ENCODE measurements at places on chromosomes 12 and 14.
A peak's percentile ranks its signal among the peaks of the same experiment; 100 is the strongest.

GRCh38 chr14:61671082-61671481 lies 24.2 kb upstream of the HIF1A start:
- no peak for DNase-seq

- no peak for DNase-seq
Measured at GRCh38 chr12:1435456-1435855, 158.9 kb downstream of the FBXL14 start.

GRCh38 chr12:3533703-3534386 lies 42.8 kb downstream of the PRMT8 start:
- no peak for DNase-seq

GRCh38 chr12:45477526-45477925 lies 252.0 kb upstream of the ARID2 start:
- DNase-seq, result no peak

- DNase-seq, result no peak
Measured at GRCh38 chr14:64675312-64675711, 28.9 kb upstream of the PLEKHG3 start.

- DNase-seq, result peak; percentile 44
Measured at GRCh38 chr12:6534945-6535696, 804 bp downstream of the GAPDH start.

GRCh38 chr12:67531051-67531450 lies 117.5 kb upstream of the DYRK2 start:
- no peak for DNase-seq

GRCh38 chr14:51684760-51685159 lies 33.0 kb downstream of the FRMD6 start:
- DNase-seq, result no peak

- DNase-seq, result no peak
Measured at GRCh38 chr14:87067591-87067990, 925.4 kb downstream of the GALC start.

DNA sequence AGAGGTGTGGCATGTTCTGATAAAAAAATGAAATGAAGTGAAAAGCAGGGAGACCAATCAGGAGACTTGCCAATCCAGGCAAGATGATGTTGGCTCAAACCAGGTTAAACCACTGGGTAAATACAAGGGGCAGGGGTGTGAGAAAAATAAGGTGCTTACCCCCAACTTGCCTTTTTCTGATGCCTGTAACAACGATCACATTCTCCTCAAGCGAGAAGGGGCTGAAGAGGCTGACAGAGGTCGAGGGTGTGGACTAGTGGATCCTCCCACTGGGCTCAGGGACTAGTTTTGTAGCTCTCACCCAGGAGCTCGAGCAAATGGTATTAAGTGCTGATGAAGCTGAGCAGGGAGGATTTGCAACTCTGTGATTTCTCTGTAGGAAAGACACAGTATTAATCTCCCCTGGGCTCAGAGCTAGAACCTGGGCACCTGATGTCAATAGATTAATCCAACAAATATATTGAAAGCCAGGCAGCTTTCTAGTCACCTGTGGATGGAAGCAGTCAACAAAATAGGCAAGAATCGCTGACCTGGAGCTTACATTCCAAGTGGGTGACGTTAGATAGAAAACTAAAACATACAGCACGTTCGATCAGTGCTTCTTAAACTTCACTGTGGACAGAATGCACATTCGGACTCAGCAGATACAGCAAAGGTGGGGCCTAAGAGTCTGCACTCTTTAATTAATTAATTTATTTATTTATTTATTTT lies 15.2 kb upstream of the EAPP start:
- no peak for DNase-seq

- no peak for DNase-seq
Measured at GRCh38 chr14:89032086-89032649, 207.7 kb downstream of the TTC8 start.

DNA sequence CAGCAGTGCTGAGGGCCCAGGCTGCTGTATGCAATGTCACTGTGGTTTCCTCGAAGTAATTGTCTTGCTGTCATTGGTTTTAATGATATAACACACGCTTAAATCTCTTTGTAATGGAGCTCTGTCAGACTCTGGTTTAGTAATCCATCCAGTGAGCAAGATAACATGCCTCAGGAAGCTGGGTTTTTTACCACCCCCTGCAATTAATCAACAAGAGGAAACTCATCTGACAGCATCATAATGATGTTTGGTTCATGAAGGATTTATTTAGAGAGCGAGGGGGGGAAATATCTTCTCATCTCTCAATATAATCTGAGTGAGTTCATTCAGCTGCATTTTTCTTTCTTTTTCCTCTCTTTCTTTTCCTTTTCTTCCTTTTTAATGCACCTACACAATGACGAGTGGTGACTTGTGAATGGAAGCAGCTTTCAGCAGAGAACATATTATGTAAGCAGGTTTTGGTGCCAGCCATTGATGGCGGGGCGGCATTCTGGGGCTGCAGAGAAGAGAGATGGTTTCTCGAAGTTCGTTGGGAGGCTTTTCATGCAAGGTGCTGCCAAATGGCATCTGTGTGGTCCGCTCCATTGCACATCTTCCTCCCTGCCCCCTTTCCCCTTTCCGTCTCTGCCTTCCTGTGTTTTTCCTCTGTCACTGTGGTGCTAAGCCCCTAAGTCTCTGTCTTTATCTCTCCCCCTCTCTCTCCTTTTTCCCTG lies 6.7 kb downstream of the RPH3A start:
- no peak for DNase-seq

- DNase-seq, result no peak
Measured at GRCh38 chr12:62192903-62193250, 67.3 kb upstream of the USP15 start.

GRCh38 chr12:57522887-57523705 lies 472 bp downstream of the MBD6 start:
- no peak for DNase-seq

- DNase-seq, result no peak
Measured at GRCh38 chr14:30991408-30991807, 34.0 kb upstream of the AP4S1 start.

DNA sequence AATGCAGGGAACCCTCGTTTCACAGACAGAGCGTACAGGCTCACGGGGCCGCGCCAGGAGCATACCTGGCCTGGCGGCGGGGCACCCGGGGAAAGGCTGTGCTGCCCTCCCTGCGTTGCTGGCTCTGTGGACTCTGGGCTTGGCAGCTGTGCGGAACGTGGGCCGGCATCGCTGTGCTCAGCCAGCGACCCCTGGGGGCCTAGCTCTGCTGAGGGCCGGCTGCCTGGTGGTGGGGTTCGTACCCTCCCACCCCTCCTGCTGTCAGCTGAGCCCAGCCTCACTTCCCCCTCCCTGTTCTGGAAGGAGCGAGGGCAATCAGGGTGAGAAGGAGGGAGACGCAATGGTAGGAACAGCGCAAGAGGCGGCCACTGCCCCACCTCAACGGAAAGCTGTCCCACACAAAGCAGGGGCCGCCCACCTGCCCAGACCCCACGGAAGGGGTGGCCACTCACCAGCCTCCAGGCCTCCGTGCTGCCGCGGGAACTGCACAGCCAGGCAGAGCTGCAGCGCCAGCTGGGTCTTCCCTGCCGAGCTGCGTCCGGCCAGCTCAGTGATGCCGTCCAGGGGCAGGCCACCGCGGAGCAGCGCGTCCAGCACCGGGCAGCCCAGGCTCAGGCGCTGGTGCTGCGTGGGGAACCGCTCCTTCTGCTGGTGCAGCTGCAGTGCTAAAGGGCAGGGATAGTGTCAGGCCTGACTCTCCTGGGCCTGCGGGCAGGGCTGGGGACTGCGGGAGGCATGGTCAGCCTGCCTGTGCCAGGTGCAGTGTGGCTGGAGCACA lies 8.5 kb downstream of the XRCC3 start:
- no peak for DNase-seq

DNA sequence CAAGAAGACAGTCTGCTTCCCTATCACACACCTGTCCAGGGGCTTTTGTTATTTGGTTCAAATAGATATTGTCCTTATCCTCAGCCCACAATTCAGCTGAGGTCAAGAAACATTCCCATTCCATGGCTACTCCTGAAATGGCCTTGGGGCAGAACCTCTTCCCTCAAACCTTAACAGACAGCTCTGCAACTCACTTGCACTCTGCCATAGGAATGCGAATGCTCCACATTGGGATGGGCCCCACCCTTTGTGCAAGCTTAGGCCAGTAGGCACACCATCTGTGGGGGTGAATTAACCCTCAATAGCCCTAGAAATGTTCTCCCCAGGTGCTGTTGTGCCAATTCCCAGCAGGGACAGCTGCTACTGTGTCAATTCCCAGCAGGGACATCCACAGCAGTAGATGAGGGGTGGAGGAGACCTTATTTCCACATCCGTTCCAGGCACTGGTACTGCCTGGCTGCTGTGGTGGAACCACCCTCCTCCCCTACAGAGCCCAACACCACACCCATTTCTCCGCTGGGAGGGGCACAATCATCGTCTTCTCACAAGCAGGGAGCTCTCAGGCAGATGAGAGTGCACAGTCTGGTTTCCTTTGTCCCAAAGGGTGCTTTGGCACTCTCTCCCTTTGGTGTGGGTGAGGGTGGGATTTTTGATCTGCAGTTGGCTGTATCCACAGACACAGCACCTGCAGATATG lies 42.3 kb upstream of the GLIPR1 start:
- no peak for DNase-seq

DNA sequence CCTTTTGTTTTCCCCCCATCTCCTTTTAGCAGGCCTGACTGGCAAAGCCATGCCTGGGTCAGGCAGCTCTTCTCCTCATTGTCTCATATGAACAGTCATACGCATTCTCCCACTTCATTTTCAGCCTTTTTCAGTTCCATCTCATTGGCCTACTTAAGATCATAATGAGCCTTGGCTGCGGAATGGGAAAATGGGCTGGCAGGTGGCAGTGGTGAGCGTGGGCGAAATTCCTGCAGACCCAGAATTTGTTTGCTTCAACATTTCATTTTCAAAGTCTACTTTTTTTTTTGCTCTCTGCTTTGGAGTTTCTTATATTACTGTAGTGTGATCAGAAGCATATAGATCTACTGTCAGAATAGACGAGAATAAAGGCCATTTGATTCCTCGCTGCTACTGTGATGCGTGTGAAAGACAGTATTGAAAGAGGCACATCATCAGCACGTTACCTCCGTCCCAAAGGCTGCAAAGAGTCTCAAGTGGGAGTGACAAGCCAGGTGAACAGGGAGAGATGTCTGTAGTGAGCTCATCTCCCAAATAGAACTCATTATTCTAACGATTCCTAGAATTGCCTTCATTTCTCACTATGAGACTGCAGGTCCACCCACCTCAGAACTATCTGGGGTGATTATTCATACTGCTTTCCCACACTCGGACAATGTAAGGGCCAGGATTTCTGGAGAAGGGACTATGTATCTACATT lies 73.7 kb downstream of the TBK1 start:
- DNase-seq, result no peak

GRCh38 chr14:79552778-79553177 lies 658.5 kb downstream of the DIO2 start:
- no peak for DNase-seq

- DNase-seq, result no peak
Measured at GRCh38 chr12:67647799-67648520, 585 bp upstream of the DYRK2 start.

GRCh38 chr12:127260531-127260930 lies 1006.4 kb upstream of the TMEM132C start:
- no peak for DNase-seq

DNA sequence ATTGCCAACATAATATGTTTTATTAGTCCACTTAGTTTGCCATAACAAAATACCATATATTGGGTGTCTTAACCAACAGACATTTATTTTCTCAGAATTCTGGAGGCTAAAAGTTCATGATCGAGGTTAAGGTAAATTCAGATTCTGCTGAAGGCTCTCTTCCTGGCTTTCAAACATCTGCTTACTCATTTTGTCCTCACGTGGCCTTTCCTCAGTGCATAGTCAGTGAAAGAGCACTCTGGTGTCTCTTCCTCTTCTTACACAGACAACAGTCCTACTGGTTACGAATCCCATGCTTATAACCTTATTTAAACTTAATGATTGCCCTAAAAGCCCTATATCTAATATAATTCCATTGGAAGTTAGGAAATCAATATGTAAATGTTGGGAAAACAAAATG lies 479.7 kb downstream of the FSCB start:
- no peak for DNase-seq

DNA sequence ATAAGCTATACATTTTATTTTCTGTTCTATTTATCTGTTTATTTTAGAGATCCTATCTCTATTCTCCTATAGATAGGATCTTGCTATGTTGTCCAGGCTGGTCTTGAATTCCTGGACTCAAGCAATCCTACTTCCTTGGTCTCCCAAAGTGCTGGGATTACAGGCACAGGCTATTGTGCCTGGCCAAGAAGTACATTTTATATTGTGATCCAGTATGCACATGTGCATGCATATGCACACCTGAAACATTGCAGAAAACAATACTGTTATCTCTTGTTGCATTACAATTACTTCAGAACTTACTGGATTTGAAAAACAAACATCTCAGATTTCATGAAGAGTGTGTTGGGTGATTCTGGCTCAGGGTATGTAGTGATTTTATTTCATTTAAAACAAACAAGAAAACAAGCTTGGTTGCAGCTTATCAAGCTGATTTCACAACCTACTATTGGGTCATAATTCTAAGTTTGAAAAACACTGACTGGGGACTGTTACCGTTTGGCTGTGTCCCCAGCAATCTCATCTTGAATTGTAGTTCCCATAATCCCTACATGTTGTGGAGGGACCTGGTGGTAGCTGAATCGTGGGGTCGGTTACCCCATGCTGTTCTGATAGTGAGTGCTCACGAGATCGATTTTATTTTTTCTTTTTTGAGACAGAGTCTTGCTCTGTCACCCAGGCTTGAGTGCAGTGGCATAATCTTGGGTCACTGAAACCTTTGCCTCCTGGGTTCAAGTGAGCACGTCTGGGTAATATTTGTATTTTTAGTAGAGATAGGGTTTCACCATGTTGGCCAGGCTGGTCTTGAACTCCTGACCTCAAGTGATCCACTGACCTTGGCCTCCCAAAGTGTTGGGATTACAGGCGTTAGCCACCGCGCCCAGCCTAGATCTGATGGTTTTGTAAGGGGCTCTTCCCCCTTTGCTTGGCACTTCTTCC lies 31.3 kb downstream of the ERC1 start:
- no peak for DNase-seq

DNA sequence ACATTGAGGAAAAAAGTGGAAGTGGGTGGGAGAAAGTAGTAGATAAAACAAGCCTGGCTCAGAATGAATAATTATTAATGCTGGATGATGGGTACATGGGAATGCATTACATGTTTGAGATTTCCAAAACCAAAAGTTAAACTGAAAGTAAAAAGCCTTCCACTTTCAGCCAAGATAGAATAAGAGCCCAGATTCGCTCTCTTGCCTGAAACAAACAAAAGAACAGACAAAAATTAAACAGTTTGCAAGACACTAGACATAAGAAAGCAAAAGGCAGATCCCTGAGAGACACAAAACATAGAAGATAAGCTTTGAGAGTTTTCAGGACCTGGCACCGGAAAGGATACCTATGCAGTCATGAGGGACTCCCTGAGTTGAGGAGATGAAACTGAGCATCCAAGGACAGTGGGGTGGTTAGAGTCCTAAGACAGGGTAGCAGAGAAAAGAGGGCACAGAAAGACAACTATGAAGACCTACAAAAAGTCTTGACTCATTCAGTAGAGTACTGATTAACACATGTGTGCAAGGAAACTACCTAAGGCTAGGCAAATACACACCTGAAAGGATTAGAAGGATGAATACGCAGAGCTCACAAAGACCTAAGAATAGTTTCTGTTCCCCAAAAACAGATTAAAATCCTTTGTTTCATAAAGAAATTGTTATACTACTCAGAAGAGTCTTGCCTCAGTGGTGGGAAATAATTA lies 54.1 kb downstream of the CEP83 start:
- no peak for DNase-seq

GRCh38 chr12:80190001-80190400 lies 90.7 kb downstream of the OTOGL start:
- no peak for DNase-seq

- DNase-seq, result no peak
Measured at GRCh38 chr12:116142936-116143898, 134.3 kb downstream of the MED13L start.

GRCh38 chr14:88553886-88554456 lies 836 bp downstream of the PTPN21 start:
- no peak for DNase-seq
